Fibroblast of lung (primary cell): ENCODE measurements at places on chromosomes 11 and 22.

- no peak for DNase-seq
Measured at GRCh38 chr11:70220136-70220535, 17.0 kb downstream of the FADD start.

GRCh38 chr11:13008061-13008435 is 1.1 kb upstream of the RASSF10 start:
- peak; percentile 18 for DNase-seq

- DNase-seq, result no peak
Measured at GRCh38 chr22:36860017-36860416, 789 bp upstream of the NCF4 start.

DNA sequence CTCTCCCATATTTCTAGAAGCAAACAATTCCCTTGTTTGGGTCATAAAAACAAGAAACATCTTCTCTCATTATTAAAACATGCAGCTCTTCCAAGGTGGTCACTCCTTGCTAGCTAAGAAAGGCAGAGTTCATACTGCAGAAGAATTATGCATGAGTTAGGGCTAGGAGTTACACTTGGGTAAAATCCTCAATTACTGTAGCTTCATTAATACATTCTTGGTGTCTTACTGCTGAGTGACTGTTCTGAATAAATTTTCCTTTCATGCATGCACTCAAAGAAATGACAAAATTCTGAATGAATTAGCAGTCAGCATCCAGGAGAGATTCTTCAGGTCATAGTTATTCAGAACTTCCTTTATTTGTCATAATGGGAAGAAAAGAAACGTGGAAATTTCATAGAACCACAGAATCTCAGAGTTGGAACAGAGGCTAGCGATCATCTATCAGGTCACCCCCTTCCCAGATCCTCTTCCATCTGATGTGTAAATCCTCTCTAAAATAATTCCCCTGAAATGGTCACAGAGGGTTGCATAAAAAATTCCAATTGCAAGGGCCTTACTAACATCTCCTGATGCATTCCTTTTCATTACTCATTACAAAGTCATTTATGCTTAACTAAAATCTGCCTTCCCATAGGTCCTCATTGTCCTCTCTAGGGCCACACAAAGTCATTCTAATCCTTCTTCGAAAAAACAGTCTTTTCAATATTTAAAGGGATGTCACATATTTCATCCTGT is 771.5 kb downstream of the DLG2 start:
- DNase-seq, result peak; percentile 17

DNA sequence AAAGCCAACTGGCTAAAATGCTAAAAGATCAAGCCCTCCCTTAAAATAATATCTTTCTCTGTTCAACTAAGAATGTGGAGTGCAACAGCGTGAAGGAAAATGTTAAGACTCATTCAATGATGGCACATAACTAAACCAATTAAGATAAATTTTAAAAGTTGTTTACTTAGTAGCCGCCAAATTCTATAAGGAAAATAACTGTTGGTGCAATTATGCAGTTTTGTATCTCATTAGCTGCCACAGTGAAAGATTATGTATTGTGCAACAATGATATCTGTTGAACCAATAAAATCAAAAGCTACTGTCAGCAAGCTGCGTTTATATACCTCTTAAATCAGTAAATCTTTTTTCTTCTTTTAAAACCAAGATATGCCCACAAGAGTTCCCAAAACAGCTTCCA is 55.5 kb downstream of the SIK3 start:
- DNase-seq, result no peak

- no peak for DNase-seq
Measured at GRCh38 chr11:73137262-73137943, 4.7 kb downstream of the FCHSD2 start.

- DNase-seq, result no peak
Measured at GRCh38 chr11:7050191-7050590, 29.9 kb downstream of the NLRP14 start.

DNA sequence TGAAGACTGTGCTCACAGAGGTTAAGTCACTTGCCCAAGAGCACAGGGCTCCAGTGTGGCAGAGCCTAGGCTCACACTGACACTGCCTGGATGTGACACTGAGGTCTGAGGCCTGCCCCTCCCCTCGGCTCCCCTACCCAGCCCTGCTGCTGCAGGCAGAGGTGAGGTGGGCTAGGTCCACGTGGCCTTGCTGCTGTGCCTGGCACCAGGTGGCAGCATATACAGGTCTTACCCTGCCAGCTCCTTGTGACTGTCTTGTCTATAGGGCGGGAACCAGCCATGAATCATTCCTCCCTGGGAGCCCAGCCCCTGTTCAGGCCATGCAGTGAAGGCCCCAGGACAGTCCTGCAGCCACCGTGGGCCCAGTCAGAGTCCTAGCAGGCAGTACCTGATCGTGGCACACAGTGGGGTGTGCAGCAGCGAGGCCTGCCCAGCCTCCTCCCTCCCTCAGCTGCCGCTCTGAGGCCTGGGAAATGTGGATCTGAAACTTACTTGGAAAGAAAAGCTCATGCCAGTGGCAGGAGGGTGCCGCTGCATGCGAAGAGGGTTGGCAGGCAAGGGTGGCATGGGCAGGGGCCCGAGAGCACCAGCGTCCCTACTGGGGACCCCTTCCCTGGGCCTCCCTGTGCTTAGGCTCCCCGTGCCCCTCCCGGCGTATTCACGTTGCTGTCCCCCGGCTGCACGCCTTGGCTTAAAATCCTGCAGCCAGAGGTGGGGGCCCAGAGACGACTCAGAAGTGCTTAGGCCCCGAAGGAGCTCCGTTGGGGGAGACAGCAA is 1.2 kb upstream of the CERK start:
- DNase-seq, result no peak

GRCh38 chr11:6693342-6694228 is 10.4 kb upstream of the MRPL17 start:
- peak; percentile 91 for DNase-seq

- no peak for DNase-seq
Measured at GRCh38 chr11:39990421-39990831, 1469.0 kb downstream of the LRRC4C start.

DNA sequence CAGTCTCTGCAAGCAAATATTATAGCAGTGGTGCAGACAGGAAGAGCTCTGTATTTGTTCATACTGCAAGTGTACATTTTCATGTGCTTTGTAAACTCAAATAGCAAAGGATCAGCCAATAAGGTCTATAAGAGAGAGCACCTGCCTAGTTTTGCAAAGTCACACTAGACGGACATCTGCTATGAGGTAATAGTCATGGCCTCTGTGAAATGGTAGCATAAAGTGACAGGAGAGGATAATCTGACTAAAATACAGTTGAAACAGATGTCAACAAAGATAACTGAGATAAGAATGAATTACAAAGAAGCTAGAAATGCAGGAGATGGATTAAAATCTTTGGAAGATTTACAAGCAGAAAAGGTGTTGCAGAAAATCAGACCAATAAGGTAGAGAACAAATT is 70.6 kb upstream of the SPON1 start:
- no peak for DNase-seq

- DNase-seq, result no peak
Measured at GRCh38 chr11:47271961-47272661, 2.2 kb downstream of the MADD start.

DNA sequence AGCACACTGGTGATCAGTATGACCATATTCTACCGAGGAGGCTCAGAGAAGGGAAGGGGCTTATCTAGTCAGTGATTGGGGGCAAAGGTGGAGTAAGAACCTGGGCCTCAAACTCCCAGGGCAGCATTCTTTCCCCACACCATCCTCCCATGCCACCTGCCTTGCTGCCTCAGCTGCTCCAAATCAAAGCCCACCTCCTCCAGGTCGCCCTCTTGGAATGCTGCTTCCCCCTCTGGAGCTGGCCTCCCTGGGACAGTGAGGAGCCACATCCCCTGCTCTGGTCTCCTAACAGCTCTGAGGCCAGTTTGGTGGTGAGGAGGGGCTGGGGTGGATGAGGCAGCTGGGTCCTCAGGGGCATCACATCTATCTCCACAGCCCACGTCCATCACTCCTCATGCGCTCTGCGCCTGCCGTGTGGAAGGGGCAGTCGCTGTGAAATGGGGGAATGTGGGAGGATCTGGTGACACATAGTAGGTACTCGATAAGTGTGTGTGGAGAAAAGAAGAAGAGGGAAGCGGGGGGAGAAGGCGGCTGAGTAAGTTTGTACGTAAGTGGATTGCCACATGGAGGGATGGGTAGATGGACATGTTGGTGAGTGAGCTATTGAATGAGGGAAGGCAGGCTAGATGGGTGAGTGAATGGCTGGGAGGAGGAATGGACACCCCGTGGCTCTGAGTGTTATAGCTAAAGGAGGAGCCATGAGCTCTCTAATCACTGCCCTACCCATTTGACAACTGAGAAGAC is 16.1 kb upstream of the ARHGEF17 start:
- DNase-seq, result no peak

- DNase-seq, result no peak
Measured at GRCh38 chr11:126420698-126421256, 65.3 kb downstream of the ST3GAL4 start.

DNA sequence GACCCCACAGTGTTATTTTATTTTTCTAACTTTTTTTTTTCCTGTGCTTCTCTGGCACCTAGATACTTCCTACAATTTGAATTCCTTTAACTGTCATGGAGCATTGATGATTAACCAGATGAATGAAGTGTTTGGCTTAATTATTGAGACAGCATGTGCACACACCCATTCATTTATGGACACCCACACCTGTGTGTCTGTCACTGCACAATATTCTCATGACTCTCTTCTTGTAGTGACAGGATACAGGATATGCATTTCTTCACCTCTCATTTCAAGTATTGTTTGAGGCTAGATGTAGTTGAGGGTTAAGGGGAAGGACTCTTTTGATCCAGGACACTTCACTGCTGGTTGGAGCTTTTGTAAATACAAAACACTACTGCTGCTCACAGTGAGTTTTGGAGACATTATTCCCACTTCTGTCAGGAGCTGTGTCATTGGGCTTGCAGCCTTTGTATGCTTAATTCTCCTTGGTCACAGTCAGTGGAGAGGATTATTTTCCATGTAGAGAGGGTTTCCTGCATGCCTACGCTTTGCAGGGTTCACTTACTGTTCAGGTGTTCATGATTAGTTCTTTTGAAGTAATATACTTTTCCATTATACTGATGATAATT is 33.5 kb downstream of the SPECC1L start:
- DNase-seq, result no peak

- DNase-seq, result no peak
Measured at GRCh38 chr22:24232124-24232523, 12.8 kb downstream of the GGT5 start.
